ENCODE measurements at places on chromosomes 1 and 21. TPM values are rescaled to one million over a fixed set of nuclear protein-coding genes. Genes with fewer than 3 reads are reported as not detected.
A peak's percentile ranks its signal among the peaks of the same experiment; 100 is the strongest.

CEP104 gene
- total RNA-seq = 62.9 TPM

GRCh38 chr1:110638058-110638457 is 31.9 kb upstream of the KCNA2 start:
- no peaks in the 10 kb centered on the region for H3K36me3 ChIP-seq
- H3K27ac ChIP-seq = no peak overlapping the region
- H3K4me1 ChIP-seq = peaks cover 20% of the 10 kb centered on the region
- H3K27me3 ChIP-seq = no peaks in the 10 kb centered on the region

- peaks cover 6% of the 10 kb centered on the region for H3K4me1 ChIP-seq
- H3K4me3 ChIP-seq = no peak overlapping the region
- no peaks in the 10 kb centered on the region for H3K36me3 ChIP-seq
- DNase-seq = peak; percentile 19
- no peaks in the 10 kb centered on the region for H3K27me3 ChIP-seq
- H3K27ac ChIP-seq = no peak overlapping the region
Observed at GRCh38 chr1:224783006-224783651, 146.3 kb upstream of the DNAH14 start.

DNA sequence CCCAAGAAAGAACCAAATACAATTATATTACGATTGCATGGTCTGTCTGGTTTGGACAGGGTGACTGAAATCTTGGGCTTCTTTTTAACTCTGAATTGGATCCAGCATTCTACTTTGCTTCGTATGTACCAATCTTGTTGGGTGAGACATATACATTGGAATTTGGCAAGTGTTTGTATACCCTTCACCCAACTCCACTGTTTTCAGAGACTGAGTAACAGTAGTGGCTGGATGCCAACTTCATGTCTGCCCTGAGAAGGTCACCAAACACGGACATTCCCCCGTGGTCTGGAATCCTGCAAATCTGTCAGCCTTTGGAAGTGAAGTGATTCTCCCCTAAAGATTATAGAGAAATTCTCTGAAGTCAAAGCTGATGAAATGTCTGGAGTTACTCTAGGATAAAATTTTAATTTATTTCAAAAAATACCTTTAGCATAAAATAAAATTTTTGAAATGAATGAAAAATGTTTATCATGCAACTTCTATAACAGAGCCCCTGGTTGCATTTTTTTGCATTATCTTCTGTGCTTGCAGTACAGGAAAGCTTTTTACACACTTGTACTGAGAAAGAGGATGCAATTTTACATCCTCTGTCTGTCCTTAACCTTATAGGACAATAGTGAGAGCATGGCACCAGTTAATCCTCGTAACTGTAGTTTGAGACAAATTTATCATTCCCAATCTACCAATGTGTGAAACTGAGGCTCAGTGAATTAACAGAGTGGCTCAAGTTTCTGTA is 201.8 kb downstream of the DISC1 start:
- H3K27ac ChIP-seq = no peak overlapping the region
- no peaks in the 10 kb centered on the region for H3K36me3 ChIP-seq
- H3K4me1 ChIP-seq = peaks cover 6% of the 10 kb centered on the region
- H3K4me3 ChIP-seq = no peak overlapping the region
- DNase-seq = no peak

DNA sequence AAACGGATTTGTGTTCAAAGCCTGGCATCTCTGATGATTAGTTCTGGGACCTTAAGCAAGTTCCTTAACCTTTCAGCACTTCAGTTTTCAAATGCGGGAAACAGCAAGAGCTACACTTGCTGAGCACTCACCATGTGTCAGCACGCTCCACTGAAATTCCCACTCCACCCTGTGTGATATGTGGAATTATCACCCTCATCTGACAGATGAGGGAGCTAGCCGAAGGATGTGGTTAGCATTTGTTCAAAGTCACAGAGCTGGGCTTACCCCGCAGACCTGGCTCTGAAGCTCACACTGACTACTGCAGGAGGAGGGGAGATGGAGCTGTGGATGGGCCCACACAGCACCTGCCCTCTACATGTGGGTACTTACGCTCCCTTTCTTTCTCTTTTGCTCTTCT is 29.1 kb downstream of the IL12RB2 start:
- peaks cover 11% of the 10 kb centered on the region for H3K4me1 ChIP-seq
- no peak overlapping the region for H3K27ac ChIP-seq
- no peaks in the 10 kb centered on the region for H3K27me3 ChIP-seq
- no peaks in the 10 kb centered on the region for H3K36me3 ChIP-seq
- no peak for DNase-seq
- H3K4me3 ChIP-seq = no peak overlapping the region

DNA sequence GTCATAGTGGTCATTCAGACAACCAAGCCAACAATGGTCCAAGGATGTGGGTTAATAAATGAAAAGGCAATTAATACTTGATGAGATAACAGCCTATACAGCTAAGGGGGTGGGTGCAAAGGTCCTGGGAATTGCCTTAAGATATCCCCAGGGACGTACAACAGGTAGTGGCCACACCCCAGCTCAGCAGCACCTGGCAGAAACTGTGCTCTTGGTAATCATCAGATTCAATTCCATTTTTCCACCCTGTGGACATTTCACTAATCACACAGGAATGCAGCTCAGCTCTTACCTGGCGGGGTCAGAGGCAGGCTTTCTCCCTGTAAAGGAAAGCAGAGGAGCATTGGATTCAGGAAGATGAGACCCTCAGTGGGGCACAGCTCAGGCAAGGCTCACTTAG is 32.9 kb downstream of the FCRL5 start:
- H3K4me1 ChIP-seq = no peaks in the 10 kb centered on the region
- no peak for DNase-seq
- no peaks in the 10 kb centered on the region for H3K36me3 ChIP-seq
- H3K4me3 ChIP-seq = no peak overlapping the region

GRCh38 chr1:158124999-158125398 is 55.7 kb upstream of the CD1D start:
- H3K27me3 ChIP-seq = no peaks in the 10 kb centered on the region
- no peak overlapping the region for H3K4me3 ChIP-seq

DNA sequence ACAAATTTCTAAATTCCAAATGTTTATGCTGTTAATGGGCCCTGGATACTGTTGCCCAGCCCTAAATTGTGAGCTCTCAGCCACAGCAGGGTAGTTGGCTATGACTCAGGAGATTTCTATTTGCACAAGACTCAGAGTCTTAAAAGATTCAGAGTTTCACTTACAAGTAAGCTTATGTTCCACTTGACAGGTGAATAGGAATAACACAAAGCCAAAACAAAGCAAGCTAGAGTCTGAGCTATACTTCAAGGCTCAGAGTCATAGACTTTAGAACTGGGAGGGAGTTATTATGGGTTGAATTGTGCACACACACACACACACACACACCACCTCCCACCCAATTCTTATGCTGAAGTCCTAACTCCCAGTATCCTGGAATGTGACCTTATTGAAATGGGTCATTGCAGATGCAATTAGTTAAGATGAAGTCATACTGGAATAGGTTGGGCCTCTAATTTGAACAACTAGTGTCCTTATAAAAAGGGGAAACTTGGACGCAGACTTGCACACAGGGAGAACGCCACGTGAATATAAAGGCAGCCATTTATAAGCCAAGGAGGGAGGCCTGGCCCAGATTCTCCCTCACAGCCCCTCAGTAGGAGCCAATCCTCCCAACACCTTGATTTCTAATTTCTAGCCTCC is 30.2 kb downstream of the PRDX6 start:
- no peak for DNase-seq
- H3K27me3 ChIP-seq = no peaks in the 10 kb centered on the region
- peaks cover 5% of the 10 kb centered on the region for H3K4me1 ChIP-seq
- no peaks in the 10 kb centered on the region for H3K36me3 ChIP-seq
- no peak overlapping the region for H3K27ac ChIP-seq
- H3K4me3 ChIP-seq = no peak overlapping the region

Data from vagina (tissue), 2 donors.